Putamen (tissue), 1 donor: ENCODE measurements at places on chromosomes 6 and 20.

GRCh38 chr6:75117701-75118100 lies 88.2 kb downstream of the COL12A1 start:
- no peak for DNase-seq

DNA sequence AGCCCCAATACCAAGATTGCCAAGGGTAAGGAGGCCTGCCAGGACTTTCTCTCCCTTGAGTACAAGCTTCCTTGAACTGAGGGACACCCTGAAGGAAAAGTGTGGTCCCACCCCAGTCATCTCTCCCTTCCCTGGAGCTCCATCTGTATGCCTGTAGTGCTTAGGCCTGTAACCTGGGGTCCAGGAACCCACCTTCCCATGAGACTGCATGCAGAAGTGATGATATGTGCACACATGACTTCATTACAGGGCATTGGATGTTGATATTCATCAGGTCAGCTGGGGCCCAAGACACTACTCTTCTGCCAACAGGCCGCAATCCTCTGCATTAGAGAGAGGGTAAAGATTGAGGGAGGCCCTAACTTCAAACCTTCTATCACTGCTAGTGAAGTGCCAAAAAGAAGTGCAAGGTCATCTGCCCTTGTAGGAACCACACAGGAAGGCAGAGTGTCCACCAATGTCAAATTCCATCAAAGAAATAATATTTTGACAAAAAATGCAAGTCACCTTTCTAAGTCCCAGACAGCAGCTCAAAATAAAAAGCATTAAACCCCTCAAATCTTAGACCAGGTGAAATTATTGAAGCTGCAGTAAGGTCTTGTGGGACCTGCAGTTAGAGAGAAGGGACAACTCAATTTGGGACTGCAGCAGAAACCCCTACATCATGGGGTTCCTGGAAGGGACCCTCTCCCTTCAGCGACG lies 5.1 kb downstream of the HLA-F start:
- DNase-seq = no peak

DNA sequence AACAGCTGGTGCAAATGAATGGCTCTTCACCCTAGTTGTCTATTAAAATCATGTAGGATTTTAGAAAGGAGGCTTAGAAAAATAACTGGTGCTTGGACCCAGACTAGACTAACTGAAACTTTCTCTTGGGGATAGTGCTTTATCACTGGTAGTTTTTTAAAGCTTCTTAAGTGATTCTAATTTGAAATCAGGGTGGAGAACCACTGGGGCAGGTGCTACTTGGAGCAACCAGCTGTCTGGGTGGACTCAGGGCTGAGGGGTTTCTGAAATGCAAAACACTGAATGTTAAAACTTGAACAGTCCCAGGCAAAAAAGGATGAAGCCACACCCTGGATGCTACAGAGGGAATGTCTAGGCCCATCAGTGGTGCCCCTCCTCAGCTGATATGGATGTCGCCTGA lies 81.2 kb downstream of the PXDC1 start:
- no peak for DNase-seq

- no peak for DNase-seq
These were observed 42.1 kb downstream of the IYD start for GRCh38 chr6:150410906-150411305.

DNA sequence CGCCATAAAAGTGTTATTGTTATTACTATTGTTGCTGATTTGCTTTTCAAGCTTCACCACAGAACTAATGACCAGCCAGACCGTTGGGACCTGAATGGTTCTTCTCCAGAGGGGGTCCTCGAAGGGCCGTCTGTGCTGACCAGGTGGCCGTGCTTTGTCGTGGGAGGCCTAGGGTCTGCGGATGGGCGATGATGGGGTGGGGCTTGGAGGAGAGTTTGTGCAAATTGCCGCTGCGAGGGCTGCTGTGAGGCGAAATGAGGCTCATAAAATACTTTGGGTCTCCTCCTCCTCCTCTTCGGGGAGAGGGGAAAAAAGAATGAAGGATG lies 6.0 kb upstream of the ZBTB22 start:
- DNase-seq = no peak

DNA sequence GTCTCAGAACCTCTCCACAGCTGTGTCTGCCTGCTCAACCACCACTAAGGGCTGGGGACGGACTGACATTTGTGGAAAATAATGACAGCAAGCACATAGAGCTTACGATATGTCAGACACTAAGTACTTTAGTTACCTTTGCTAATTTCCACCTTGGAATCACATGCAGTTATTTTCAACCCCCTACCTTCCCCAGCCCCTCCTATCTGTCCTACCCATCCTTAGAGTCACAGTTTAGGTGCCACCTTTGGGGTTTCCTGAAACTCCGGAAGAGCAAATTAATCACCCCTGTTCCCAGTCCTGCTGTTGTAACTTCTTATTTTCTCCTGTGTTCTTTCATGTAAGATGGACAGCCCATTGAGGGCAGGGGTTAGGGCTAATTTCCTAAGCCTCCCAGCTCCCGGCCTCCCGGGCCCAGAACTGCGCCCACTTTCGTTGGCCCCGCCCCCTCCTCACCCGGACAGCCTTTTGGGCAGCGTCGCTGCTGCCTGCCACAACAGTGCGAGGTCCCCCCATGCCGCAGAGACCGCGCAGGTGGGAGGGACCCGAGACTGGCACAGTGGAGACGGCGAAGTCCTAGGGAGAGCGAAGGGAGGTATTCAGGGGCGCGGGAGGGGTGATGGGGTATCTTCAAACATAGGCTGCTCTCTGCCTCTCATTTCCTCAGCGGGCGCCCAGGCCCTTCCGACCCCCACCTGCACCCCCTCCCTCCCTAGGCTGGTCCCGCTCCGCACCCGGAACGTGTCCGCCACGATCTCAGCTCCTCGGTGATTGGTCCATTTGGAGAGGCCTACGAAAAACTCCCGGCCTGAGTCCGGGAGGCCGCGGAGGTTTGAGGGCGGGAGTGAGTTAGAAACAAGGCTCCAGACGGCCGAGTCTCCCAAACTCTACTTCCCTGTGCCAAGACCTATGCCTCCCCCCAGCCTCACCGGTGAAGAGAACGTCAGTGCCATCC lies 1.1 kb downstream of the DDAH2 start:
- DNase-seq = no peak

DNA sequence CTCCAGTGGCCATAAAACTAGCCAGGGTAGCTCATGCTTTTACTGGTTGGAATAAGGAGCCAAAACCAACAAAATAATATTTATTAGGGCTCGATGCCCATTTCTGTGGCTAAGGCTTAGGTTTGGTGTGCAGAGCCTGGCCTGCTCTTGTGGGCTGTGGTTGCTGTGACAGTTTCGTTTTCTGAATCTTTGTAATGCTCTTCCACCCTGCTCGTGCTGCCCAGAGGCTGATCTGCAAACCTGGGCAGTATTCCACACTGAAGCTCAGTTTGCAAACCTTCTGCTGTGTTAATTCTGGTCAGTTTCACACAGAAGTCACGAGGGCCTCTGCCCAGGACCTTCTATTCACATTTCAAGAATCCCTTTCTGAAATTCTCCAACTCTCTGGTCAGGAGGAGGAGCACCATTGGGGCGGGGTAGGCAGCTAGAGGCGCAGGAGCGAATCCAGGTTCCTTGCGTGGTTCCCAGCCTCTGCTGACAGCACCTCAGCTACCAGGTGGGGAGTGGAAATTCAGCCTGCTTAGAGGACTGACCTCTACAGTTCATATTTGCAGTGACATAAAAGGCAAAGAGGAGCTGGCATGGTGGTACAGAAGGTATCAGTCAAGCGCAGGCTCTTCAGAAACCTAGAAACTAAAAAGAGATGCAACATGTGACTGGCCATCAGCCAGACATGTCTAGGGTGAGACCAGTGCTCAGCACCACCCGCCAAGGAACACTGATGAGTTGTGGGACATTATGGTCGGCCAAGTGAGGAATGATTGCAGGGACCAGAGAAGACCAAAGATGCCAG lies 14.3 kb upstream of the C20orf144 start:
- DNase-seq = no peak

DNA sequence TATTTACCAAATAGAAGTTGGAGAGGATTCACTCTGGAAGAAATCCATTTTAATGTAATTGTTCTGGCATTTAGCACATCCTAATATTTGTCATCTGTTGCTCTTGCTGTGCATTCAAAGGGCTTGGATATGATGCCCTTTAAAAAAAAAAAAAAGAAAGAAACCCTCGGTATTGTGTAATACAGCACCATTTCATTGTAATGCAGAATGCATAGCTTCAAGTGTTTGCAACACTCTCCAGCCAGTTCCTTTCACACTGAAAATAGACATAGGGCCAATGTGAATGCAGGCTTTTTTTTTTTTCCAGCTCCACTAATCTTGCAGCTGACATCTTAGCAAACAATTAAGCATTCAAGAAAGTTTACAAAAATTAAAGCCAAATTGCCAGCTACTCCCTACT lies 197.4 kb upstream of the POU3F2 start:
- DNase-seq = no peak

DNA sequence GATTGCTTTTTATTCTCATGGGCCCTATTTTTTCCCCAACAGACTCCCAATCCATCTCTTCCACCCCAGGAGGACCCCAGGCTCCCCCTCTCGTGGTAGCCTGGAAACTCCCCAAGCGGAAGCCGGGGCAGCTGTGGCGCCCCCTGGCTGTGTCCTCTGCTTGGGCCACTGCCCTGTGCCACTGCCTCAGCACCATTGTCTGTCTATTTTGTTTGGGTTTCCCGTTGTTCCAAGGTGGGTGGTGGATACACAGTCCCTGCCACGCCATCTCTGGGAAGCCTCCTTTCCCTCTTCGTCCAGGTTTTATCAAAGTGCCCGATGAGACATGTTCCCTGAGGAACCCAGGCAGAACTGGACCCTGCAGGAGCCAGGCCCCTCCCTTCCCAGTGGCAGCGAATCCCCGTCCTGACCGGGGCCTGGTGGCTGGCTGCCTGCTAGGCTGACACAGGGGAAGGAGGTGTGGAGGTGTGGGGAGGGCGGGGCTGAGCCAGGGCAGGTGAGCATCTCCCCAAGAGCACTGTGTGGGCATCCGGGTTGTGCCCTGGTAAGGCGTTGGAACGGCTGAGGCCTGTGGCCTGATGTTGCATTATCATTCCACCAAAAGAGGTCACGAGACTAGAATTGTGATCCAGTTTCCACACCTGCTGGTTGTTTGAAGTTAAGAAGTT lies 228.2 kb downstream of the CDH4 start:
- DNase-seq = no peak

DNA sequence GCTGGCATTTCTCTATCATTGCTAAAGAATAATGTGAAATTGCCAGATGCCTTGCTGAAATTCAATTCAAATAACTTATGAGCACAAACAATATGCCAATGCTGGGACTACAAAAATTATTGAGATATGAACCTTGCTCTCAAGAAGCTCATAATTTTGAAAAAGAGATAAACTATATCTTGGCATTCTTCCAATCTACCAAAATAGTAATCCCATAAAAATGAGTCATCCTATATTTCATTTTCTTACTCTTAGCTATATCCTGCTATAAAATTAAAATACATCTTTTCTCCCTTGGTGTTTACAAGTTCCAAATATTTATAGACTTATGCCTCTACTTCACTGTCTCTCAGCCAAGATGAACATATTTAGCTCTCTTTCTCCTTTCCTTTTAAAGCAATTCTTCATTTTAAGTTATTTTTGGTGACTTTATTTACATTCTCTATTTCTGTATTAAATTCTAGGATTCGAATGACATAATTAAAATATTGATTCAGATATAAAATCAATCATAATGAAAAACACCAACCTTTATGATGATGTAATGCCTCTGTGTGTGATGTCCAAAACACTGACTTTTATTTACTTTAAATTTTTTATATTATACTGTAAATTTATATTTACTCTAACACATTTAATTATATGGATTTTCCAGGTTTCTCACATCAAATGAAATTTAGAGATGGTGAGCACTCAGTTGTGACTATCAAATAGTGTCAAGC lies 152.6 kb downstream of the CDK19 start:
- no peak for DNase-seq

GRCh38 chr6:23524548-23524947 lies 601.5 kb upstream of the NRSN1 start:
- no peak for DNase-seq

DNA sequence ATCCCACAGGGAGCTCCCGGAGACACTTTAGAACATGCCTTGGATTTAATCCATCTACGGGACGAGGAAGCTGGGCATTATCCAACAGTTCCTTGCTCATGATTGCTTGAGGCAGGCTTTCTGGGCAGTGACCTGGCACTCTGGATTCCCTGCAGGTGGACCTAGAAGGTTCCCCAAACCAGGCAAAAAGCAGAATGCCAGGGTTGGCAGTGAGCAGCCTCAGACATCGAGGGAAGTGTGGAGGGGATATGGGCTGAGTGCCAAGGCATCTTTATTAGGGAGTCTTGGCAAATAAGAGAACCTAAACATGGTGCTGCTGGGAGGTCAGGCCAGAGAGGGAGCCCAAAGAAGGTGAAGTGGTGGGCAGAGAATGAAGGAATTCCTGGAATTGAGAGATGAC lies 158.5 kb downstream of the CD83 start:
- DNase-seq = no peak

DNA sequence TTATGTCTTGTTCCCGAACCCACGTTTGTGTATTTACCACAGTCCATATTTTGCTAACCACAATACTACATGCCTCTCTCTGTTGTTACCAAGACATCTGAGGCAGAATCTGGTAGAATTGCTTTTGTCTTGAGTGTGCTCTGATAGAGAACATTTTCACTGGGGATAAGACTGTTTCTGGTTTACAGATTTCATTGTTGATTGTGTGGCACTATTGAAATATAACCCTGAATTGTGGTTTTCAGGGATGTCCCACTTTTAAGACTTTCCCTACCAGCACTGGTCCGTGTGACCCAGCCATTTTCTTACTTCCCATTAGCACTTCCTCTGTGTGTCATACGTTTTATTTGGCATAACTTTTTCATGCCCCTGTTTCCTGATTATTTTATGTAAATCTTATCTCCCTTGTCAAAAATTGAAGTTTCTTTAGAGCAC lies 12.2 kb downstream of the NCOA7 start:
- no peak for DNase-seq

- DNase-seq = no peak
These were observed 36.6 kb downstream of the MGME1 start for GRCh38 chr20:18005170-18005989.

DNA sequence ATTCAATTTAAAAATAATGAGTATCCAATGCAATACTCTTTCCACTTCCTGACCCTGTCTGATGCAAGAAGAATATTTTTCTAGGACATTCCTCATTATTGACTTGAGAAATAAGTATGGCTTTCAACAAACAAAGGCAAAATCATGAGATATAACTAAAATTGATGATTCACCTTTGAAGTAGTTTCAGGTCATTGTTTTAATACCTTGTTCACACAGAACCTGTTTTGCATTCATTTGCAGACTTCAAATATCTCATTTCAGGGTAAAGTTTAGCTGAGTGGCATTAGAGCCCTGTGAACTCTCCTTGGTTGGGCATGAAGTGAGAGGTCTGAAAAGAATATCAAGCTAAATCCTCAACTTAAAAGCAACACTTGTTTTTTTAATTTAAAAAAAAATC lies 309.2 kb downstream of the NRN1 start:
- no peak for DNase-seq
